ENCODE measurements at places on chromosomes 16 and 17.
A peak's percentile ranks its signal among the peaks of the same experiment; 100 is the strongest.

- DNase-seq: no peak
Observed at GRCh38 chr17:72143245-72143644, 22.4 kb downstream of the SOX9 start.

GRCh38 chr17:7355573-7355972, 617 bp downstream of the TMEM95 start:
- DNase-seq: no peak

DNA sequence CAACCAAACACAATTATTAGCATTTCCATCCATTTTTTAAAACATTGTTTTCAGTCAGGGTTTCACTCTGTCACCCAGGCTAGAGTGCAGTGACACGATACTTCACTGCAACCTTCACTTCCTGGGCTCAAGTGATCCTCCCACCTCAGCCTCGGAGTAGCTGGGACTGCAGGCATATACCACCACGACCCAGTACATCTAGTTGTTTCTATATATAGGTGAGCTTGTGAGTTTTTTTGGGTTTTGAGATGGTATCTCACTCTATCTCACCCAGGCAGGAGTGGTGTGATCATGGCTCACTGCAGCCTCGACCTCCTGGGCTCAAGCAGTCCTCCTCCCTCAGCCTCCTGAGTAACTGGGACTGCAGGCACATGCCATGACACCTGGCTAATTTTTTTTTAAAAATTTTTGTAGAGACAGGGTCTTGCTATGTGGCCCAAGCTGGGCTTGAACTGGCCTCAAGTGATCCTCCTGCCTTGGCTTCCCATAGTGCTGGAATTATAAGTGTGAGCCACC, 21.5 kb upstream of the ATP5MC1 start:
- DNase-seq: no peak

- no peak for DNase-seq
Observed at GRCh38 chr17:83148317-83149028, 69.1 kb downstream of the METRNL start.

GRCh38 chr17:68853439-68853838, 101.8 kb downstream of the ABCA8 start:
- no peak for DNase-seq

DNA sequence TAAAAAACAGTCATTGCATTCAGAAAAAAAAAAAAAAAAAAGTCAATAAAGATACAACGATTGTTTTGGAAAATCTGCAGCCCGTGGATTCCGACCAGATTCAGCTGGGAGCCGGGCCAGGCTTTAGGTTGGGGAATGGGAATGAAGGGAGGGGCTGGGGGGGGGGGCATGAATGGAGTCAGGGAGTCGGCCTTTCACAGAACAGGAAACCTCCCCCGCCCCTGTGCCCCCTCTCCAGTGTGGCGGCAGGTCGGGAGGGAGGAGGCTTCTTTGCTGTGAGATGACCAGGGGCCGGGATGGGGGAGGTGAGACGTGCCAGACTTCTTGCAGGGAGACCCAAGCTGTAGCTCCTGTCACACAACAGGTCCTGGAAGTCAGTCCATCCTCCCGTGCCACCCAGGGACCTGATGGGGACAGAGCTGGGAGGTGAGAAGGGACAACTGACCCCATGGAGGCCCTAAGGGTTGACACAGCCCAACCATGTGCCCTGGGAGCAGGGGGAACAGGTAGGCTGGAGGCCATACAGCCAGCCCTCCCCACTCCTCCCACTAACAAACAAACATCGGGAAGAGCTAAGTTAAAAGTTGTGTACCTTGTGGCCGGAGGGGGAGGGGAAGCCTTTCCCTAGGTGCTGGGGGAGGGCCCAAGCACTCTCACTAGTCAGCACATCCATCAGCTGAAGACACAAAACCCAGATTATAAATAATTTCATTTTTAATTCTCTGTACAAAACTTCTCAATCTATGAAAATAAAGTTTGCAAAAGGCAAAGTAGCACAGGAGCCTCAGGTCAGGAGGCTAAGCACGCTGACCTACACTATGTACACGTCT, 25.2 kb downstream of the SREBF1 start:
- DNase-seq: no peak

DNA sequence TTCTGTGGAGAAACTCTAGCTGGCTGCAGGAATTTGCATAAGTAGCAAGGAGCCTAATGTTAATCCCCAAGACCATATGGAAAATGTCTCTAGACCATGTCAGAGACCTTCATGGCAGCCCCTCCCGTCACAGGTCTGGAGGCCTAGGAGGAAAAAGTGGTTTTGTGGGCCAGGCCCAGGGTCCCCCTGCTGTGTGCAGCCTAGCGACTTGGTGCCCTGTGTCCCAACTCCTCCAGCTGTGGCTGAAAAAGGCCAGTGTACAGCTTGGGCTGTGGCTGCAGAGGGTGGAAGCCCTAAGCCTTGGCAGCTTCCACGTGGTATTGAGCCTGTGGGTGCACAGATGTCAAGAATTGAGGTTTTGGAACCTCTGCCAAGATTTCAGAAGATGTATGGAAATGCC, 306.9 kb upstream of the CA10 start:
- no peak for DNase-seq

GRCh38 chr16:80670170-80670865, 129.5 kb downstream of the DYNLRB2 start:
- DNase-seq: no peak

- DNase-seq: no peak
Observed at GRCh38 chr17:83152227-83152744, 72.9 kb downstream of the METRNL start.

DNA sequence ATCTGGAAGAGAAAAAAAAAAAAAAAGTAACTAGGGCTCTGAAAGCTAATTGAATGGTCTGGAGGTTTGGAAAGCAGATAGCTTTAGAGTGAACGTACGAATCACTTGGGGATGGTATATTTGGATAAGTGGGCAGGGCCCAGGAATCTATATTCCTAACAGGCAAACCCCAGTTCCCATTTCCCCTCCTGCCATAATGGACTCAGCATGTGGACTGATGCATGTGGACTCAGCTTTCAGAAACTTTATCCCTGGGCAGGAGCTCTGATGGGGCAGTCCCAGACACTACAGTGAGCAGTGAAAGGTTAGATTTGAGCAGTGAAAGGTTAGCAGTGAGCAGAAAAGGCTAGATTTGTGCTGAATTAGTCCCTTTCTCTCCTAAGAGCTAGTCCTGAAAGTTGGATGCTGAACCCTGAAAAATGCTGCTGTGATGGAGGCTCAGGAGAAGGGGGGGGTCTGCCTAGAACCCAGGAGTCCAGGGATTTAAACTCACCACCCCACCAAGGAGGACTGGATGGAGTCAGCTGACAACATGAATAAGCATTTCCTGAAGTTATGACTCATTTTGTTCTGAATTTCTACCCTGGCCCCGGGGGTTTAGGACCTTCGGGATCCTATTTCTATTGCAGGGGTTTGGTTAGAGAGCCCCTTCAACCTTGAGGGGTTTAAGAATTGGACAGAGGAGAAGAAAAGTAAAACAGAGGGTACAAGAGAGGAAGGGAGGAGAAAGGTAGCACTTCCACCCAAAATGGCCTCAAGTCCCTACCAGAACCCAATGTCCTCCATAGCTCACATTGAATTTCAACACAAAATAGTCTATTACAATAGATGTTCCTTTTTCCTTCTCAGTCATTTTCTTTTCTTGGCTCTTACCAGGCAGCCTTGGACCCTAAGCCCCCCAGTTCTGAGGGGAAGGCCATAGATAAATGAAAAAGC, 10.3 kb upstream of the FZD2 start:
- DNase-seq: no peak

DNA sequence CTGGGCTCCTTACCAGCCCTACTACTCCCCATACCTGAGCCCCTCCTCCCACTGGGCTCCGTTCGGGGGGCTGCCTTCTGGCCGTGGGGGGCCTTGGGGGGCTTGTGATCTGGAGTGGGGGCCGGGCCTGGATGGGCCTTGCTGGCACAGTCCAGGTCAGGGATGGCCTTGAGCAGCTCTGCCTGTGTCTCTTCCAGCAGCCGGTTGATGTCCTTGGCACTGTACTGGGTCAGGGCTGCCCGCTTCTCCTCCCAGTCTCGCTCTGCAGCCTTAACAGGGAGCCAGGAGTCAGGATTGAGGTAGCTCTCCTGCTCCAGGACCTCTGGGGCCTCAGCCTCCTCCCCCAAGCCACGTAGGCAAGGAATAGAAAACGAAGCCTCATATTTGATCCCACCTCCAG, 54.6 kb downstream of the SRCIN1 start:
- DNase-seq: no peak

- DNase-seq: no peak
Observed at GRCh38 chr17:47204722-47205418, 4.3 kb upstream of the MYL4 start.

GRCh38 chr17:69555056-69555455, 140.6 kb downstream of the MAP2K6 start:
- DNase-seq: no peak

GRCh38 chr17:13003454-13003851, 14.4 kb downstream of the ELAC2 start:
- no peak for DNase-seq

- no peak for DNase-seq
Observed at GRCh38 chr16:11208916-11209665, 46.9 kb downstream of the SOCS1 start.

DNA sequence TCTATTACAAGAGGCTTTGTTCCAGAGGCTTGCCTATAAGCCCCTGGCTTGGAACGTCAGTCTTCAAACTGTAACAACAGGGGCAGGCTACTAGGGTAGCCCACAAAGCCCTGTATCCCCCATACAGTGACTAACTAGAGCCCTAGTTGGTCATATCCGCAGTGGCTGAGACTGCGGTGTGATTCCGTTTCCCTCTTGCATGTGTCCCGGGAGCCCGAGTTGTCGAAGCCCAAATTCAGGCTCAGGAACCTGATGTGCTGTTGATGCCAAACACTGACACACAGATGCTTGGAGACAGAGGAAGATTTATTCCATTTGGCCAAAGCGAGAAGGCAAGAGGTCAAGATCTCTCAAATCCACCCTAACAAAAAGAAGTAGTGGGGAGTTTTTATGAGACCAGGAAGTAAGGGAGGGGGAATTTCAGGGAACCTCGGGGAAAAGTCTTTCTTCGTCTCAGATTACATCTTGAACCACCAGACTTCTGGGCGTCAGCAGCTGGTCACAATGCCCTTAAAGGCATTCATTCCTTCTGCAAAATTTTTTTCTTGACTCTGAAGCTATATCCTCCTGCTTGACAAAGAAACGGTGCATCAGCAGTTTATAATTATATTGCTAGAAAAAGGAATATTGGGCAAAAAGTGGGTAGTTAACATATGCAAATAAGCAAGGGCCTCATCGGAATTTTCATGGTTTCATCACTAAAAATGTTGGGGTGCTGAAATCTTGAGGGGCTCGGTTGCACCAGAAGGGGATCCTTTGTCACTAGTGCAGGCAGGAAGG, 879 bp downstream of the SLFN5 start:
- DNase-seq: no peak

DNA sequence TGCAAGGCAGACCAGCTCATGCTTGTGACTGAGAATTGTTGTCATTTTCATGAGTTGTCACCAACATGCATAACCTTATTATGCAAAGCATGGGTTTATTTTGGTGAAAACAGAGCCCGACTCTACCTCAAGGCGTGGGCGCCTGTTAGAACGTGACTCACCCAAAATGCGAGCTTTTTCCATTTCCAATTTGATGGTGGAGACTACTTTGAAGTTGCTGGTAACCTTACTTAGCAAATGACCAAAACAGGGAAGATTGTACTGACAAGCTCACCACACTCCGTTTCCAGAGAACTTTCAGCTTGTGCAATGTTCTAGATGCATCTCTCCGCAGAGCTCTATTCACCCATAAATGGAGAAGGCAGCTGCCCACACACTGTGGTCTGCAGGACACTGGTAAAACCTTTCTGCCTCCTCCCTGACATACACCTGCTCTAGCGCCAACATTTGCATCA, 284.5 kb downstream of the MAF start:
- DNase-seq: no peak

DNA sequence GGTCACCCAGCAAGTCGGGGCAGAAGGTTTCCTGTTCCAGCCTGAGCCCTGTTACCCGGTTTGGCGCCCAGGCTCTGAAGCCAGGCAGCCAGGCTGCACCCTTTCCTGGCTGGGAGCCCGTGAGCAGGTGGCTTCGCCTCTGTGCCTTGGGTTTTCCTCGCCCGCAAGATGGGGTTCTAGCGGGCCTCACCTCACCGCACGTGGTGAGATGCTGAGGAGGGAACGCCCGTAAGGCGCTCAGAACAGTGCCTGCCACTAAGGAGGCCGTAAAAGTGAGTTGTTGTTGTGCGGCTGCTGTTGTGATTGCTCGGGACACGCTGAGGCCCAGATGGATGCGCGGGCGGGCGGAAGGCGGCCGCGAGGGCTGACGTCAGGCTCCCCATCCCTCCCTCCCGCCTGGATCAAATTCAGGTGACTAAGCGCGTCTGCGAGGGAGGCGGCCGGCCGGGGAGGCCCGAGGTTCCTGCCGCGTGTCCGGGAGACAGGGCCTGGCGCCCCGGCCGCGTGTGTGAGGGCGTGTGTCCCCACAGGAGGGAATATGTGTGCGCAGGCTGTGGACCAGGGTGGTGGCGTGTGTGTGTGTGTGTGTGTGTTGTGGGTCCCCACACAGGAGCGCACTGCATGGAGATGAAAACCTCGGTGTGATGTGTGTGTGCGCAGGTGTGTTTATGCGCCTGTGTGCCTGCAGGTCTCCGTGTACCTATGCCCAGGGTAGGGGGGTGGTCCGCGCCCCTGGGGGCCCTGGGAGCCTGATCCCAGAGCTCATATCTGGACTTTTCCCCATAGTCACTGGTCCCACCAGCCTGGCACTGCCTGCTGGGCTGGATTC, 4.3 kb downstream of the CAMKK1 start:
- peak; percentile 60 for DNase-seq

- no peak for DNase-seq
Observed at GRCh38 chr16:49280105-49280741, 1.4 kb downstream of the CBLN1 start.
